Urinary bladder (tissue), 4 donors: ENCODE measurements at places on chromosomes 6 and 20. TPM values are rescaled to one million over a fixed set of nuclear protein-coding genes. Genes with fewer than 3 reads are reported as not detected.

The TEAD3 gene
- 126 TPM for polyA plus RNA-seq

The BPIFB1 gene
- polyA plus RNA-seq: not detected

The NT5E gene
- polyA plus RNA-seq: 17.5 TPM

The MYB gene
- 0.18 TPM for polyA plus RNA-seq

The CCN6 gene
- not detected for polyA plus RNA-seq

The TMEM151B gene
- polyA plus RNA-seq: 0.54 TPM

The HTR1E gene
- polyA plus RNA-seq: not detected

The DEF6 gene
- 7.8 TPM for polyA plus RNA-seq

The MICB gene
- 1.6 TPM for polyA plus RNA-seq

The SHLD1 gene
- 6.5 TPM for polyA plus RNA-seq

The BCAS1 gene
- polyA plus RNA-seq: 7.5 TPM

The DSP gene
- polyA plus RNA-seq: 4.3 TPM

The COX4I2 gene
- 10.1 TPM for polyA plus RNA-seq

The PBOV1 gene
- not detected for polyA plus RNA-seq

The DLK2 gene
- 0.67 TPM for polyA plus RNA-seq

The NRN1 gene
- 22.7 TPM for polyA plus RNA-seq

The OPRM1 gene
- 0.09 TPM for polyA plus RNA-seq

GRCh38 chr20:46575937-46576461 lies 25.5 kb upstream of the OCSTAMP start:
- DNase-seq: no peak

- no peak for DNase-seq
Observed at GRCh38 chr6:52577022-52577777, at the start of gene TRAM2. TSS of gene TRAM2 (minus strand) at chr6:52577060. CDS start at chr6:52576915, 145 bp downstream.

- DNase-seq: no peak
Observed at GRCh38 chr6:160174681-160175080, 53.1 kb downstream of the SLC22A1 start.

- DNase-seq: no peak
Observed at GRCh38 chr20:25570148-25570530, 15.2 kb downstream of the NINL start.

- no peak for DNase-seq
Observed at GRCh38 chr6:90816764-90817163, 229.9 kb upstream of the MAP3K7 start.

DNA sequence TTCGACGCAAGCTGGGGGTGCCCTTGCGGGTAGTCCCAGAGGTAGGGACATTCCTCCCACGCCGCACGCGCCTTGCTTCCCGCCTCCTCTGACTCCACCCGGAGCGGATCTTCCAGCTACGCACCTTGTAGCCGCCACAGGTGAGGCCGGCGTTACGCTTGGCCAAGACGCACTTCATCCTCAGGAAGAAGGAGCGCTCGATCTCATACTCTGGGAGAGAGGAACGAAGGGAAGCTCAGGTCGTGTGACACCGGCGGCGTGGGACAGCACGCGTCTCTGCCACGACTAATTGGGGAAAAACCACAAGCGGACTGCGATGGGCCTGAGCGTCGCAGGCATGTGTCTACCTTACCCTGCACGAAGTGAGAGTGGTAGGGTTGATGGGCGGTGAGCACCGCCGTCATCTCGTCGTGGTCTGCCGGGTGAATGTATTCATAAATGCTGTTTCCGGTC lies 15.5 kb downstream of the SIM1 start:
- DNase-seq: no peak

DNA sequence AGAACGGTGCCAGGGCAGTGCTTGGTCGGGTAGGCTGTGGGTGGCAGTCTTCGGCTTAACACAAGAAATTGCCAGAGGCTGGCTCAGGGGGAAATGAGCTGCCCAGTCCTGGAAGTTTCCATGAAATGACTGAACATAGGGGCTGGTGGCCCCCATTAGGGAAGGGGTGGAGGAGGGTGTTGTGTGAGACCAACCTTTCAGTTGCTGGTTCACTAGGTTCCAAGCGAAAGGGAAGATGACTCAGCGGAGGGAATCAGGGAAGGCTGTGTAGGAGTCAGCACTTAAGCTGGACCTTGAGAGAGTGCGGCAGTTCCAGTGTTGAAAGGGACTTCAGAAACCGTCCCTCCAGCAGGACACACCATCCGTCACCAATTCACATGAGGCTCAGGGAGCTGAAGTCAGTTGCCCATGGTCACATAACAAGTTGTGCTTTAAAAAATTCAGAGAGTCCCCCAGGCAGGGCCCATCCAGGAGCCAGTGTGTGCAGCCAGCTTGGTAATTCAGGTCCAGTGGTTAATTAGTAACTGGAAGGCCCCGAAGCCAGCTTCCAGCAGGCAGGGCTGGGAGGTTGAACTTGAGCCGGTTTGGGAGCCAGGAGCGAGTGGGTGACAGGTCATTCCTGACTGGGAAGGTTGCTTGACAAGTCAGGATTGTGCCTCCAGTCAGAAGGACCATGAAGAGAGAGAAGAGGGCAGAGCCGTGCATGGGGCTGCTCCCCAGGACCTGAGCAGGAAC lies at the start of gene SGK2:
Gene SGK2 (plus strand): TSS at position 616 of the 735 bp plus-strand sequence. CDS start 7,469 bp downstream, outside the sequence.
- no peak for DNase-seq

DNA sequence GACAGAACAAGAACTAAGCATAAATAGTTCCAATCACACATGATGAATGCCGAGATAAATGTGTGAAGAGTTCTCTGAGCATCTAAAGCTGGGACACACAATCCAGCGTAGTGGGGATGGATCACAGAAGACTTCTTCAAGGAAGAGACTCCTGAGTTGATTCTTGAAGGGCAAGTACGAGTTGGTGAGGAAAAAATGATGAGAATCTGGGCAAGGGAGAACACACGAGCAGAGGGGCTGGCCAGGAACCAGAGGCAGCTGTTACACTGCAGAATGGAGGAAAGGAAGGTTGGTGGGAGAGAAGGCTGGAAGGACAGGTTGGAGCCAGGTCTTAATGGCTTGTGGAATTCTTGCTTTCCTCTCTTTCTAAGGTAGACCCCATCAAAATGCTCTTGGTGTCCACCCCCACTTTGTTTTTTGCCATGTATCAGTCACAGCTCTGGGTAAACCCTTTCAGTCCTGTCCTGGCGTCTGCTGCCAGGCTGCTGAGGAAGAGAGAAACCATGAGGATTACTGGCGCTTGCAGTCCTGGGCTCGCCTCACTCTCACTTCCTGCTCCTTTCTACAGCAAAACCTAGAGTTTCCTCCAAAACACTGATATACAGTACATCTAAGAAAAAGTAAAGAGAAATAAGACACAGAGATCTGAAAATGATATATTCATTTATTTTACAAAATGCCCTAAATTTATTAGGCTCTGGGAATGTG lies 127.6 kb upstream of the FAM184A start:
- DNase-seq: no peak

DNA sequence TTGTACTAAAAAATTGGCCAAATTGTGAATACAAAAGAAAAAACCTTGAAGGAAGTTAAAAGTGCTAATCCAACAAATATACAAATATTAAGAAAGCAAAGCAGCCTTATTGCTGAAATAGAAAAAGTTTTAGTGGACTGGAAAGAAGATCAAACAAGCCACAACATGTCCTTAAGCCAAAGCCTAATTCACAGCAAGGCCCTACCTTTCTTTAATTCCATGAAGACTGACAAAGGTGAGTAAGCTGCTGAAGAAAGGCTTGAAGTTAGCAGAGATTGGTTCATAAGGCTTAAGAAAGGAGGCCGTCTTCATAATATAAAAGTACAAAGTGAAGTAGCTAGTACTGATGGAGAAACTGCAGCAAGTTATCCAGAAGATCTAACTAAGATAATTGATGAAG lies 53.5 kb downstream of the TINAG start:
- no peak for DNase-seq

- no peak for DNase-seq
Observed at GRCh38 chr6:159416891-159417560, 247.8 kb downstream of the FNDC1 start.

DNA sequence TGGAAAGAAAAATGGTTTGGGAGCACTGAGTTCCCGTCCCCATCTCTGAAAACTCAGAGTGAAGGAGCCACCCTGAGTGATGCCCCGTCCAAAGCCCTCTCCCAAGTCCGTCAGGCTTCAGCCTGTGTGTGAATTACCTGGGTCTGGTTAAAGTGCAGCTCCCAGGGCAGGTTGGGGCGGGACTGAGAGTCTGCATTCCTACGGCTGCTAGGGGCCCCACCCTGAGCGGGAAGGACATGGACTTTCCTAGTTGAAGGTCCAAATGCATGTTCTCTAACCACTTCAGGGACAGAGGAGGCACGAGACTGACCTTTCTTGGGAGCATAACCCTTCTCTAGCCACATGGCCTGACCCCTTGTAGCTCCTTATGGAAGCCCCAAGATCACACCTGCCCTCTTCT lies 97.2 kb downstream of the SYNDIG1 start:
- DNase-seq: no peak

DNA sequence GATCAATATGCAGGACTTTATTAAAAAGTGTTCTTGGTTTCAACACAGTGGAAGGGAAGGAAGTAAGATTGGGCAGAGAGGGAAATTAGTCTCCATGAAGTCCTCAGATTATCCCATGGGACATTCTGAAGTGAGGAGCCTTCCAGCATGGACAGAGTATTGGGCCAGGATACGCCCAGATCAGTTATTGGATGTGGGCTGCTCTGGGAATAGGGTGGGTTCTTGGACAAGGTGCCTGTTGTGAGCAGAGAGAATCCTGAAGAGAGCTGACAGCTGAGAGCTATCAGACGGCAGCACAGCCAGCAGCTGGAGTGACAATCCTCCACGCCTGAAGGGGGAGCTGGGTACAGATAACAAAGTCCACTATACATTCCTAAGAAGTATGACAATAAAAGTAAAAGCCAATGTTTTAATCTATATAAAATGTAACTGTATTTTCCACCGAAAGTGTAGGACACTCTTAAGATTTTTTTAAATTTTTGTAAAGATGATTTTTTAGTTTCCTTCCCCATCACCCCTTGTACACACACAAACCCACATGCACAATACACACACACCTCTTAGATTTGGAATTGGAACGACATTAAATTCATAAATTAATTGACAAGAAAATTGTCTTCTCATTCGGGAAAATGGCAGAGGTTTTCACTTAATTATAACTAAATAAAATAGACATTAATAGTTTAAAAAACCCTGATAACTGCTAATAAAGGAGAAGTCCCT lies 107.8 kb downstream of the FBXO5 start:
- no peak for DNase-seq

DNA sequence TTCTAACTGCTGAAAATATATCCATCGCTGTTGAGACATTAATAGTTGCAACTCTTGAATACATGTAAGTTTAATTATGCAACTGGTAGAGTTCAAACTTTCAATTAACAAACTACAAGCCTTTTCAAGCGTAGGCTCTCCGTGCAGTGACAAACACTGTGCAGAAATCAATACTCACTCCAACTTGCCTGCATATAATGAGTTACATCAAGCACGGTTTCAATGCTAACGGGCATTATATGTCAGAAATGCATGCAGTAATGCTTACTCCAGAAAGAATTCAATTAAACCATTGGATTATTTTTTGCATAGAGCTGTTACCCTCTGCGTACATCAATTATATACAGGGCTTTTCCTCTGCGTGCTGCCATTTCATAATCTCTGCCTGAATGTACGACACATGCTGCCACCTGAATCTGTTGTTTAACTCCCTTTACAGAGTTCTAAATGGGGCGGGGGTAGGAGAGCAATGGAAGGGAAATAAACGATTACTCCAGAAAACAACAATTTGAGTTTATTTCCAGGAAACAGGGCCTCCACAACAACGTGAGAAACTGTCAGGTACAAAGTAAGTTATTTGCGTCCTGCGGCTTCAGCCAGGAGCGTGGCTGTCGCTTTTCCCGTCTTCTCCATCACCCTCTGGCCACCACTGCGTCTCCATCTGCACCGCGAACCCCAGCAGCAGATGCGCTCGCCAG lies 1.8 kb downstream of the PTPRK start:
- no peak for DNase-seq

DNA sequence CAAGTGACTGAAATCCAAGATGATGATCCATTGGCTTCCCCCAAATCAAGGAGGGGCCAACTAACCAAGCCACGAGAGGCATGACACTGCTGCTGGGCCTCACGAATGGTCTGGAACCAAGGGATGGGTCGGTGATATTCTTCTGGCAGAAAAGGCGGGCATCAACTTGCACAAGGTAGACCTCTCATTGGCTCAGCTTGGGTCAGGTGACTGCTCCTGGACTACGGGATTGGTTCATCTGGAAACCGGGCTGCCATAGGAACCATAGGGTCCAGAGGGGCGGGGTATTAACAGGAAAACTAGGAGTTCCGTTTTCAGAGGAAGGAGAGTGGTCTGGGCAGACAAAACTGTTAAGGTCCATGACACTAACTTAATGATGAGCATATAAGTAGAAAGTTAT lies 100.9 kb downstream of the TFAP2C start:
- no peak for DNase-seq

DNA sequence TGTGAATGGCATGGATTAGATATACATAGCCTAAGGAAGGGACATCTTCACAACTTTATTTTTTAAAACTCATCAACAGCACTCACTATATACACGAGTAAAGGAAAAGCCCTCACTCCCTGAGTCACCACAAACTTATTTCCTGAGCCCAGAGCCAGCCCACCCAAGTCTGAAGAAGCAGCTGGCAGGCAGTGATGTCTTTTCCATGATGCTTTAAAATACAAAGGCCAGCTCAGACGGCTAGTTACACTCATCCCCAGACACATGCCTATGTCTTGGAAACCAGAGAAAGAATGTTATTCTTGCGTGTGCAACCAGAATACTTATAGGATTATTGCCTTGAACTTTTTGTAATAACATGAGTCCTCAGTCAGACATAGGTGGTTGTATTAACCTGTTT lies 114.4 kb downstream of the ADGRG6 start:
- DNase-seq: no peak

GRCh38 chr6:118776607-118777549 lies 117.1 kb upstream of the ASF1A start:
- no peak for DNase-seq

GRCh38 chr6:133277228-133277899 lies 36.2 kb downstream of the EYA4 start:
- no peak for DNase-seq

DNA sequence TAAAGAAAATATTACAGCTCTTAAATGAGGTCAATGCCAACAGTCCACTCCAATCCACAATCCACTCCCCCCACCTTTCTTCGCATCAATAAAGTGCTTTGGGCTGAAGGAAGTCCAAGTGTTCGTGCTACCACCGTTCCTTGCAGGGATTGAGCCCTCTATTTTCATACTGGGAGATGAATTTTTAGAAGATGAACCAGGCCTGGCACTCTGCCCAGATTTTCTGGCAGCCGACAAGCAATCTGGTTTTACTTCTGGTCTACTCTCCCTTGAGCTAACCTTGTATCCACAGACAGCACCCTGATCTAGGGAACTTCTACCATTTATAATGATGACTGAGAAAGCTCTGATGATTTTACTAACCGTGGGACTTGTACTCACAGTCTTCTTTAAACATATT lies 72.3 kb downstream of the BTBD9 start:
- peak; percentile 26 for DNase-seq
